Stimulated activated naive CD8-positive, alpha-beta T cell treated with anti-CD3 and anti-CD28 coated beads, Interleukin-15, Interleukin-2, amounts not matched to agents 100 U/mL and 50 U/mL, for 24 hours (primary cell): ENCODE measurements at places on chromosomes 7 and 10.

- DNase-seq: no peak
Measured at GRCh38 chr7:131605280-131605878, 49.0 kb upstream of the PODXL start.

DNA sequence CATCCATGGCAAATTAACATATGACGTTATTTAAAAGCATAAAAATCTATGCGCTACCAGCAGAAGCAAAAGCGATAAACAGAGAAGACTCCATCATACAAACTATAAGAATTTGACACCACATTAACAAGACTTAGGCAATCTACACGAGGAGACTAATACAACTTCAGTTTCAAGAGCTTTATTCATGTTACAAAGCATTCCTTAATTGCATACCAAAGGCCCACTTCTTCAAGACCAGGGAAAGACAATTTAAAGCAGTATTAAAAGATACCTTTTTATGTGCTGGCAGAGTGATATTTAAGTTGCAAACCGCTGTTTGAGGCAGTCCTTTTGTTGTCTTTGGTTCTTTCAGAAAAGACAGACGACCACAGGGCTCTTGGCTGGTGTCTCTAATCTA lies 176.0 kb upstream of the CCDC6 start:
- DNase-seq: no peak

DNA sequence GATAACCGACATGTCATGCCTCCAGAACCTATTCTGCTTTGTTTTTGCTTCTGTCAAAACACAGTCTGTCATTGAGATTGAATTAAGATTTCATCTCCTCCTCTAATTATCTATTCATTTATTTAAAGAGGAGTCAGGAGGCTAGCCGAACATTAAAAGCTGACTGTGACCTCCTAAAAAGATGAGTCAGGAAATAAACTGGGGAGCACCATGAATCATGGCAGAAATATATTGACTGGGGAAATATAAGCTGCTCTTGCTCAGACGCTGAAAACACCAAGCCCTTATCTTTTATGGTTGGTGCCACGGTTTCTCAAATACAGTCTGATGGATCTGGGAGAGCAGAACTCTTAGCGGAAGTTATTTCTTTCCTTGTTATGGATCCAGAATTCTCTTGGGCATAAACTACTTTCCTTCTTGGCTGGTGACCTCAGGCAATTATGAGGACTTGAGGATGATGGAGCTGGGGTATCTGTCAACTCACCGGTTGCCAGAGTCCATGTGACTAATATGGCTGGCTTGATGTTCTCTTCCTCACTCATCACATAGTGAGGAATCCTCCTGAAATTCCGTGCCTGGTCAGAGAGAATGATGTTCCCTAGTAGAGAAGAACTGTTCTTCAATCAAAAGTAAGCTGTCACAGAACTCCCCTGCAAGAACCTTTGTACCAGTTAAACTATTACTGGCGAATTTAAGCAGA lies 307.6 kb upstream of the PHYHIPL start:
- no peak for DNase-seq

GRCh38 chr7:137331378-137331777 lies 12.2 kb downstream of the PTN start:
- DNase-seq: no peak

DNA sequence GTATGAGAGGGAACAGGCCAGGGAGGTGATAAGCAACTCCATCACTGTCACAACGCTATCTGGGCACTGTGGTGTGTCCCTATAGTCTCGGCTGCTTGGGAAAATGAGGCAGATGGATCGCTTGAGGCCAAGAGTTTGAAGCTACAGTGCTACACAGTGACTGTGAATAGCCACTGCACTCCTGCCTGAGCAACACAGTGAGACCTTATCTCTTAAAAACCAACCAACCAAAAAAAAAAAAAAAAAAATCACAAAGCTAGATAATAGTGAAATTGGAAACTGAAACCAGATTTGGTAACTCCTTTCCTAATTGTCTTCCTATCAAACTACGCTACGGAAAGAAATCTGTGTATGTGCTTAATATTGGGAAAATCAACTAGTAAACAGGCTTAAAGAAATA lies 14.1 kb downstream of the MICU1 start:
- DNase-seq: no peak

GRCh38 chr7:138514044-138514443 lies 54.0 kb downstream of the TRIM24 start:
- no peak for DNase-seq

DNA sequence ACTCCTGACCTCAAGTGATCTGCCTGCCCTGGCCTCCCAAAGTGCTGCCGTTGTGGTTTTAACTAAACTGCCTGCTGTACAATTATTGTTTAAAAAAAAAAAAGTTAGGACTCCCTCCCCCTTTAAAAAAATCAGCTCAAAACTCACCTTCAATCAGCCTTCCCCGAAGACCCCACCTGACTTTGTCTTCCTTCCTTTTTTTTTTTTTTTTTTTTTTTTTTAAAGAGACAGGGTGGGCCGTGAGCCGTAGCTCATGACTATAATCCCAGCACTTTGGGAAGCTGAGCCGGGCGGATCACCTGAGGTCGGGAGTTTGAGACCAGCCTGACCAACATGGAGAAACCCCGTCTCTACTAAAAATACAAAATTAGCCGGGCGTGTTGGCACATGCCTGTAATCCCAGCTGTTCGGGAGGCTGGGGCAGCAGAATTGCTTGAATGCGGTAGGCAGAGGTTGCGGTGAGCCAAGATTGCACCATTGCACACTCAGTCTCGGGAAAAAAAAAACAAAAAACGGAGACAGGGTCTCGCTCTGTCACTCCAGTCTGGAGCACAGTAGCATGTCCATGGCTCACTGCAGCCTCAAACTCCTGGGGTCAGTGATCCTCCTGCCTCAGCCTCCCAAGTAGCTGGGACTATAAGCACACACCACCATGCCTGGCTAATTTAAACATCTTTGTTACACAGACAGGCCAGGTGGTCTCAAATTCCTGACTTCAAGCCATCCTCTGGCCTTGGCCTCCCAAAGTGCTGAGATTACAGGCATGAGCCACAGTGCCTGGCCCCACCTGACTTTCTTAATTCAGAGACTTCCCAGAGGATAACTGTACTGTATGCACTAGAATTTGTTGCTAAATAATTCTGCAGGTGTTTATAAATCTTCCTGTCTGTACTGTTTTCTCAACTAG lies 3.2 kb downstream of the FIS1 start:
- no peak for DNase-seq

- DNase-seq: no peak
Measured at GRCh38 chr7:40808378-40808942, 673.7 kb downstream of the SUGCT start.

GRCh38 chr10:123655751-123656150 lies 10.4 kb upstream of the GPR26 start:
- no peak for DNase-seq

- DNase-seq: no peak
Measured at GRCh38 chr10:46325021-46325420, 38.2 kb downstream of the ANTXRL start.

- DNase-seq: no peak
Measured at GRCh38 chr10:132974249-132974796, 32.0 kb upstream of the CFAP46 start.

- no peak for DNase-seq
Measured at GRCh38 chr7:30647589-30648364, 34.5 kb downstream of the CRHR2 start.

- no peak for DNase-seq
Measured at GRCh38 chr10:14205233-14205632, 125.5 kb downstream of the FRMD4A start.

GRCh38 chr10:74460812-74461211 lies 309.8 kb downstream of the ADK start:
- no peak for DNase-seq

DNA sequence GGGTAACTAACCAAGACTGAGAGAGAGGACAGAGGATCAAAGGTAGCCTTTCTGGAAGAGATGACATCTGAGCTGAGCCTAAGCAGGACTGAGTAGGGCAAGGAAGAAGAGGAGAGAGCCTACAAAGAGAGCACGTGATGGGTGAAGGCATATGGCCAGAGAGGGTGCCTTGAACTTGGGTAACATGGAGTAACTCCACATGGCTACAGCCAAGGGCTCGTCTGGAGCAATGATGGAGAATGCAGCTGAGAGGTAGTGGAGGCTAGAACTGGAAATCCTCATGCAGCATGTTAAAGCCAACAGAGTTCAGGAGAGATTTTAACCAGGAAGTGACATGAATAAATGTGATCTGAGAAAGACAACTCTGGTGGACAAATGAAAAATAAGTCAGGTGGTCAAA lies 77.8 kb downstream of the LRRC17 start:
- no peak for DNase-seq

DNA sequence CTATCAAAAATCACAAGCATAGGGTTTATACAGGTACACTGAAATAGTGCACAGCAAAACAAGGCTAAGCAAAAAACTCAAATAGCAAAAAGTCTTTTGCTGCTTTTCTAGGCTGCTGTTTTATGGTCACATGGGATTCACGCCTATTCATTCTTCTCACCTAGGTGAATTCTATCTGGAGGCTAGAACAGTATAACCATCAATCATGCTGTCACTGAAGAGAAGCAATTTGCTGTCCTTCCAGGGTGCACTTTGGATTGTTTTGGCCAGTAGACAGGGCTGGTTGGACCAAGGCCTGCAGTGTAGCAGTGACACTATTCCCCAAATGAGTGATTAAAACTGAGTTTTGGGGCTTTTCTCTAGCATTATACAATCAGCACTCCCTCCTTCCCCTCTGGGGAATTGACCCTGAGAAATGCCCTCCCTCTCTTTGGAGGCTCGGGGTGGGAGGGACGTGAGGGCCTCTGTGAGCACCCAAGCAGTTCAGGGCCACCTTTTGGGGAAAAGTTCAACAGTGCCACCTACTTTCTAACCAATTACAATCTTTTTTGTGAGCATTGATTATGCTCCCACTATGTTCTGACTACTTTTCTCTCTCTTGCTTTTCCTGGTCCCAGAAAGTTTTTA lies 16.2 kb upstream of the SND1 start:
- no peak for DNase-seq

DNA sequence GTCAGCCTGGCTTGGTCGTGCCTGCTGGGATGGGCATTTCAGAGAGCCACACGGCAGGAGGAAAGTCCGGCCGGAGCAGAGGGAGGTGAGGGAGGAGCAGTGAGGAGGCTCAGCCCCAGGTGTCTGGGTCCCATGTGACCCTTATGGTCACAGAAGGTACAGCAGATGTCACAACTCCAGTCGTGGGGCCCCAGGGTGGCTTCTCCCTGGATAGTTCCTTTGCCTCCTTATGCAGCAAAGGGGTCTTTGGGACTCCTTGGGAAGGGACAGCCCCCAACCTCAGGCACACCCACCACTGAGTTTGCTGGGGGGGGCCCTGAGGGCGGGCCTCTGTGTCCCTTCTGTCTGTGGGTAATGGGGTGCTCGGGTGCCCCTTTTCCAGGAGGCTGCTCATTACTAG lies 19.6 kb upstream of the PRKAG2 start:
- no peak for DNase-seq
